Breast epithelium (tissue), 4 donors: ENCODE measurements at places on chromosomes 6 and 20. TPM values are rescaled to one million over a fixed set of nuclear protein-coding genes. Genes with fewer than 3 reads are reported as not detected.

Gene NRSN2
- total RNA-seq = 22.3 TPM

Gene MUC22
- not detected for total RNA-seq

Gene GSTA2
- not detected for total RNA-seq

DNA sequence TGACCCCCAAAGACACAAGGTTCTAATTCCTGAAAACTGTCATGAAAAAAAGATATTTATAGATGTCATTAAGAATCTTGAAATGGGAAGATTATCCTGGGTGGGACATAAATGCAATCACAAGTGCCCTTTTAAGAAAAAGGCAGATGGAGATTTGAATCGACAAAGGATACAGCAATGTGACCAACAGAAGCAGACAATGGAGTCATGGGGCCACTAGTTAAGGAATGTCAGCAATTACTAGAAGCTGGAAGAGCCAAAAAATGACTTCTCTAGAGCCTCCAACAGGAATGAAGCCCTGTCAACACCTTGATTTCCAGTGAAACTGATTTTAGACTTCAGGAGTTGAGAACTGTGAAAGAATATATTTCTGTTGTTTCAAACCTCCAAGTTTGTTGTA is 448.5 kb downstream of the MEI4 start:
- H3K4me1 ChIP-seq = no peaks in the 10 kb centered on the region
- no peaks in the 10 kb centered on the region for H3K27me3 ChIP-seq
- H3K27ac ChIP-seq = no peak overlapping the region
- H3K36me3 ChIP-seq = no peaks in the 10 kb centered on the region
- H3K4me3 ChIP-seq = no peak overlapping the region
- DNase-seq = no peak

DNA sequence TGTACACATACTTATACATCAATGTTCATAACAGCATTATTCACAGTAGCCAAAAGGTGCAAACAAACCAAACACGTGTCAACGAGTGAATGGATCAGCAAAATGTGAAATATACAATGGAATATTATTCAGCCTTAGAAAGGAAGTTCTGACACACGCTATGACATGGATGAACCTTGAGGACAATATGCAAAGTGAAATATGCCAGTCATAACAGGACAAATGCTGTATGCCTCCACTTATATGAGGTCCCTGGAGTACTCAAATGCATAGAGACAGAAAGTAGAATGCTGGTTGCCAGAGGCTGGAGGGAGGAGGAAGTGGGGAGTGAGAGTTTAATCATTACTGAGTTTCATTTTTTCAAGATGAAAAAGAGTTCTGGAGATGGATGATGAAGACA is 37.8 kb upstream of the IGF2R start:
- no peak overlapping the region for H3K27ac ChIP-seq
- H3K27me3 ChIP-seq = no peaks in the 10 kb centered on the region
- no peak for DNase-seq
- H3K4me1 ChIP-seq = no peaks in the 10 kb centered on the region
- no peak overlapping the region for H3K4me3 ChIP-seq
- no peaks in the 10 kb centered on the region for H3K36me3 ChIP-seq

GRCh38 chr20:58480551-58481336 is 34.5 kb downstream of the APCDD1L start:
- H3K27ac ChIP-seq = no peak overlapping the region
- H3K4me1 ChIP-seq = no peaks in the 10 kb centered on the region
- DNase-seq = no peak
- H3K36me3 ChIP-seq = no peaks in the 10 kb centered on the region

DNA sequence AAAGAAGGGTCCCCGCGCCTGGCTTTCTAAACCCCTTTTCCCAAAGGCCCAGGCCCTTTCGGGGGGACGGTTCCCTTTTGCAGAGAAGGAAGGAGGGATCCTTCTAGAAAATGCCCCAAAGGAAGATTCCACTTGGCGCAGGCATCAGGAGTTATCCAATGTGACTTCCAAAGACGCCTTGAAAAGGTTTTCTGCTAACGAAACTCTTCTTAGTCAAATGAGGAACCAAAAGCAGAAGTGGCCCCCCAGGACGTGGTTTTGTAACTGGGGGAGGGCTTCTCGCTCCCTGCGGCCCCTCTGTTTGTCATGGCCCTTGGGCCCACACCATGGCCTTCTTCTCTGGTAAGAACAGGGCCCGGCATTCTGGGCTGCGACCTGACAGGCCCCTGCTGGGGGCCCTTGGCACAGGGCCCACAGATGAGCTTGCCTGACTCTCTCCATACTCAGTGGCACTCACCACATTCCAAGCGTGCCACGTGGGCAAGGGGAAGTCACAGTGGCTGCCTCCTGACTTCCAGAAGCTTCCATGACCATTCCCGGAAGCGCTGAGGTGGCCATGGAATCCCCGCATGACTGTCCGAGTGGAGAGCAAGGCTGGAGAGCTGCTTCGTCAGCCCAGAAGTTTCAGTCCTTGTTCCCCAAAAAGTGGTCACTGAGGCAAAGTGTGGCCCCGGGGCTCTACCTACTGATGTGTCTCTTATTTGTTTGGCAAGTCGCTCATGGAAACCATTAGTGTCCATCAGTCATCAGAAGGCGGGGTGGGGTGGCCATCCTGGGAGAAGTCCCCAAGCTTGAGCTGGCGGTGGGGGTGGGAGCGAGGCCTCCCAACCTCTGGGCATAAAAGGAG is 834 bp upstream of the CTSZ start:
- peak overlapping the region; percentile 86 for H3K4me3 ChIP-seq
- H3K4me1 ChIP-seq = peaks cover 24% of the 10 kb centered on the region
- no peaks in the 10 kb centered on the region for H3K36me3 ChIP-seq

- DNase-seq = peak; percentile 58
- H3K27me3 ChIP-seq = no peaks in the 10 kb centered on the region
- H3K27ac ChIP-seq = no peak overlapping the region
These were observed 14.7 kb downstream of the MUCL3 start for GRCh38 chr6:30955367-30956042.

- DNase-seq = no peak
- H3K27me3 ChIP-seq = no peaks in the 10 kb centered on the region
These were observed 5.1 kb upstream of the SIRPD start for GRCh38 chr20:1562622-1563021.
